HCT116 (cell line): ENCODE measurements at places on chromosomes 12 and 14.
A peak's percentile ranks its signal among the peaks of the same experiment; 100 is the strongest.

- DNase-seq: no peak
Observed at GRCh38 chr12:102602521-102602920, 122.2 kb upstream of the IGF1 start.

DNA sequence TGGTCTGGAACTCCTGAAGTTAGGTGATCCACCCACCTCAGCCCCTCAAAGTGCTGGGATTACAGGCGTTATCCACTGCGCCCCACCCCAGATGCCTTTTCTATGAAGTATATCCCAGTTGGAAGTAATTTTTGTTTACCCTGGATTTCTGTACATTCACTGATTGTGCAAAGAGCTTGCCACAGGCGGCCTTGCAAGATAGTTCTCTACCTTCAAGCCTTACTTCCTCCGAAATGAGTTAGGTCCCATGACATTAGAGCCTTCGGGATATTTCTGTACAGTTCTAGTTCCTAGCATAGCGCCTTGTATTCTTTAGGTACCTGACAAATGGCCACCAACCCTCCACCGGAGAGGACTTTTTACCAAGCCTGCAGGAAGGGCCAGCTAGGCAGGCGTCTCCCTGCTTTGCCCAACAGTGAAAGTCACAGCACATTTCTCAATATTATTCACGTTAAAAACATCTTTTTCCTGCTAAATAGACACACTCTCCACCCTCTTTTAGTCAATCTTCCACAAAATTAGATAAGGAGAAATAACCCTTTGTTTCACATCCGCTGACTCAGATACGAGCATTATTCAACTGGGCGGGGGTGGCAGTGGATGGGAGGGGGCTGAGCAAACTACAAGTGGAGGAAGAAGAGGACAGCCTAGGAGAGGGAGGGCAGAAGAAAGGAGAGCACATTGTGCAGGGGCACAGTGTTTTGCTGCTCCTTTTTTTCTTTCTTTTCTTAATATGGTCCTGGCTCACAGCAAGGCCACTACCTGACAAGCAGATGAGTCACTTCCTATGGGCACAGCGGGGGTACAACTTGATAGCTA is 40.0 kb upstream of the CAPRIN2 start:
- peak; percentile 94 for DNase-seq

DNA sequence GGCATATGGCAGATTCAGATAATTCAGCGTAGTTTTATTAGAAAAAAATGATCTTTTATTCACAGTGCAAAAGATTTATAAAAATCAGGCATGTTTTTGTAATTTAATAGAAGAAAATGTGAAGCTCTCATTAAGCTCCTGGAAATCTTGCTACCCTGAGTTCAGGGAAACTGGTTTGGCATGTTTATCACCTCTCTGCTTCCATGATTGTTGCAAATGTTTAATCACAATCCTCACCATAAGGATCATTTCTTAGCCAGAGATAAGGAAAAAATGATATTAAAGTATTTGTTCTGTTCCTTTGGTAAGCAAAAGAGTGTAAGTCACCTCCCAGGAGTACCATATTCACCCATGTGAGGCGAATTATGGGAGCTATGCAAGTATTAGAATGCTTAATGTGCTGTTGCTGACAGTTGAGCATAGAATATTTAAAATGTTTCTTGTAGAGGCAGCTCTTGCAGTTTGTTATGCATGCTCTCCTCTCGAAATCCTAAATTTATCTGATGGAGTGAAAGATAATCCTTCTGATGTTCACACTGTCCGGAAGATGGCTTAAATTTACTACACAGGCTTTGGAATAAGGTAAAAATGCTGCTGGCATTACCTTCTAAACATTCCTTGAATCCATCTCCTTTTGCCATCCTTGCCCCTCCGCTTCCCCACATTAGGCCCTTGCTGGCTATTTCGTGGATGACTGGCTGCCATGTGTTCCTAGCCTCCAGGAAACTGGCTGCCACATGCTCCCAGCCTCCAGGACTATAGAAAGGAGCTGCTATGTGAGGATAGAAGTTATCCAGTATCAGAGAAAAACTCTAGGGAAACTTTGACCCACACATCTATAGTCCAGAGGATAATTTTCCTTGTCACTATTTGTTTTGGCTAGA is 115.8 kb upstream of the CCDC198 start:
- DNase-seq: no peak

DNA sequence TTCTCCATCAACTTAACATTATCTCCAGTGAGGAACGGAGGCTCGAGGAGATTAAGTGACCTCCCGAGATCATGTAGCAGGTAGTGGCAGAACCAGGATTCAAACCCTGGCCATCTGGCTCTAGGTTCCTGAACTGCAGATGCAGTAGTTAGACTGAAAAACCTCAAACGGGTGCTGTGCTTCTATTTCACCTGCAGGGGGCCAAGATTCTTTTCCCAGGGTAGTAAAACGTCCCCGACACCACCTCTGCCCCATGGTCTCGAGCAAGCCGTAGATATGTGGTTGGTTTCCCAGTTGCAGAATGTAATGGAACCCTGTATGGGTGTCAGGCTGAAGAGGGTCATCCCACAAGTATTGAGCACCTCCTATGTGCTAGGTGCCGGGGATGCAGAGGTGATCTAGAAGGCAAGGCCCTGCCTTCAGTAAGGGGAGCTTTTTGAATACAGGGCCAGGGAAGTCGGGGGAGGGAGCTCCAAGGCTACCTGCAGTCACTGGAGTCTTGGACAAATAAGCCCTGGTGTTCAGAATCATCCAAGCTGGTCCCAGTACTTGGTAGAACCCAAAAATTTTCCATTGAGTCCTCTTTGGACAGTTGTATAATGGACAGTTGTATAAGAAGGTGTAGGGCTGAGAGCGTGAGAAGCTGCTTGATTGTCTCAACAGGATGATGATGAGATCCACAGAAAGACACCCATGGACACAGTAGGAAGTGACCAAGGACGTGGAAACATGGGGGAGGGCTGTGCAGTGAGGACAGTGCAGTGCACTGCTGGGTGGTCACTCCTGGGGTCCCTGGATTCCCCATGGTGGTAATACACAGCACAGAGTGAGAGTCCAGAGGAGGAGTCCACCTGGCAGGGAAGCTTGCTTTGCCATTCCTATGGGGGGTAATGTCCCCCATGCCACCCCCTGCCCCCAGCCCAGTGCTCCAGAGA is 197.2 kb downstream of the CHST11 start:
- no peak for DNase-seq

GRCh38 chr12:124216966-124217365 is 77.9 kb upstream of the RFLNA start:
- DNase-seq: no peak

- no peak for DNase-seq
Observed at GRCh38 chr14:58189176-58189575, 10.8 kb upstream of the ACTR10 start.

- DNase-seq: no peak
Observed at GRCh38 chr12:39442831-39443080, 164 bp downstream of the KIF21A start.

DNA sequence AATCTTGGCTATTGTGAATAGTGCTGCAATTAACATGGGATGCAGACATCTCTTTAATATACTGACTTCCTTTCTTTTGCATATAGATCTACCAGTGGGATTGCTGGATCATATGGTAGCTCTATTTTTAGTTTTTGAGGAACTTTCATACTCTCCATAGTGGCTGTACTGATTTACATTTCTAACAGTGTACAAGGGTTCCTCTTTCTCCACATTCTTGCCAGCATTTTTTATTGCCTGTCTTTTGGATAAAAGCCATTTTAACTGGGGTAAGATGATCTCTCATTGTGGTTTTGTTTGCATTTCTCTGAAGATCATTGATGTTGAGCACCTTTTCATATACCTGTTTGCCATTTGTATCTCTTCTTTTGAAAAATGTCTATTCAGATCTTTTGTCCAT is 8.4 kb downstream of the AMDHD1 start:
- no peak for DNase-seq

GRCh38 chr12:10409392-10409791 is at the start of gene KLRC4:
Gene KLRC4 (minus strand): TSS chr12:10409757. CDS start chr12:10409575, 182 bp downstream.
- DNase-seq: peak; percentile 63

GRCh38 chr14:103230021-103230420 is 104.0 kb upstream of the EIF5 start:
- DNase-seq: no peak

GRCh38 chr12:70756118-70756517 is 118.9 kb upstream of the PTPRB start:
- DNase-seq: no peak

DNA sequence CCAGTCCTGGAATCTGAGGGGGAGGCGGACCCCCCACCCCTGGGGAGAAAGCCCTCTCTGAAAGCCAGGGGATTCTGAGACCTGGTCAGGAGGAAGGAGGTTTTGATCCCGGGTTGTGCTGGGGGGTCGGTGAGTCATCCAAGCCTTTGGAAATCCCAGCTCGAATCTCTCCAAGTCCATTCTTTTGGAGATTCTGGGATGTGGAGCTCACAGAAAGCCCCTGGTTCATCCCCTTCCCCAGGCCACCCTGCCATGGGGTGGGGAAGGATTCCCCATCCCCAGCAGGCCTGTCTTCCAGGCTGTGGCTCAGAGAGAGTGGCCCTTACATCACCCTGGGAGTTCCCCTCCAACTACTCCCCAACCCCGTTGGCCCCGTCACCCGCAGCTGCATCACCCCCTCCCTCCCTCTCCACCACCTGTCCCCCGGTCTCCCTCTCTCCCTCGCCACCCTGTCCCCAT is 14.3 kb downstream of the EXOC3L4 start:
- DNase-seq: no peak

- no peak for DNase-seq
Observed at GRCh38 chr12:24045816-24046257, 96.4 kb upstream of the SOX5 start.

GRCh38 chr14:51521764-51522163 is 129.9 kb upstream of the FRMD6 start:
- DNase-seq: no peak

GRCh38 chr14:99203080-99203479 is 68.9 kb downstream of the BCL11B start:
- DNase-seq: no peak

DNA sequence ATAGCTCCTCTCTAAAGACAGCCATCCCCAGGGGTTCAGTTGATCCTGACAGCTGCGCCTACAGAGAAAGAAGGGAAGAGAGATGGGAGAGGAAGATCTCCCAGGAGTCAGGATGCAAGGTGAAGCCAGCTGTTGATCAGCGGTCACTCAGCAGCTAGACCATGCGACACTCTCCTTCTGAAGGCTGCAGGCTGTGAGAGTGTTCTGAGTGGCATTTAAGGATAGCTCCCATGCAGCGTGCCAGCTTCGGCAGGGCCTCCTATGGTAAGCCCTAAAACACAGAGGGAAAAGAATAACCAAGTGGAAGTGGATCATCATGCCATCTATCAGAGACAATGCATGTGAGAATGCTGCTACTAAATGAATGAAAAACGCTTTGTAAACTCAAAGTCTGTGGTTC is 197.9 kb upstream of the NUDT4 start:
- DNase-seq: no peak

DNA sequence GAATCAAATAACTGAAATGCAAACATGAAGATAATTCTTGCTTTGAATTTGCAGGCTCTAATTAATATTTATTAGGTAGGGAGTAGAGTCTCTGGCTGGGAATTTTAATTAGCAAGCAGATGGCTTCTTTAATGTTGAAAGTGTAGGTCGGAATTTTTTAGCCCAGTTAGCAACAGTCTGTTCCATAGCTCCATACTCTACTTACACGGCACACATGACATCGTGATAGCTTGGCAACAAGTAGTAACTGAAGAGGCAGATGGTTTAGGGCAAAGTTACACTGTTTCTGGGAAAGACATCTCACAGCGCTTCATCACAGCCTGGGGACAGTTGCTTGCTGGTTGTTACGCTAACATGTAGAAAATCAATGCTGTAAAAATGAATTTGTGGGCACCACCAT is 710.7 kb downstream of the GALC start:
- no peak for DNase-seq

- peak; percentile 79 for DNase-seq
Observed at GRCh38 chr12:52372216-52373154, 5.2 kb upstream of the KRT85 start.

GRCh38 chr14:61992139-61992538 is 229.9 kb downstream of the SNAPC1 start:
- DNase-seq: no peak

GRCh38 chr12:13195250-13195649 is 1.3 kb upstream of the EMP1 start:
- DNase-seq: no peak

DNA sequence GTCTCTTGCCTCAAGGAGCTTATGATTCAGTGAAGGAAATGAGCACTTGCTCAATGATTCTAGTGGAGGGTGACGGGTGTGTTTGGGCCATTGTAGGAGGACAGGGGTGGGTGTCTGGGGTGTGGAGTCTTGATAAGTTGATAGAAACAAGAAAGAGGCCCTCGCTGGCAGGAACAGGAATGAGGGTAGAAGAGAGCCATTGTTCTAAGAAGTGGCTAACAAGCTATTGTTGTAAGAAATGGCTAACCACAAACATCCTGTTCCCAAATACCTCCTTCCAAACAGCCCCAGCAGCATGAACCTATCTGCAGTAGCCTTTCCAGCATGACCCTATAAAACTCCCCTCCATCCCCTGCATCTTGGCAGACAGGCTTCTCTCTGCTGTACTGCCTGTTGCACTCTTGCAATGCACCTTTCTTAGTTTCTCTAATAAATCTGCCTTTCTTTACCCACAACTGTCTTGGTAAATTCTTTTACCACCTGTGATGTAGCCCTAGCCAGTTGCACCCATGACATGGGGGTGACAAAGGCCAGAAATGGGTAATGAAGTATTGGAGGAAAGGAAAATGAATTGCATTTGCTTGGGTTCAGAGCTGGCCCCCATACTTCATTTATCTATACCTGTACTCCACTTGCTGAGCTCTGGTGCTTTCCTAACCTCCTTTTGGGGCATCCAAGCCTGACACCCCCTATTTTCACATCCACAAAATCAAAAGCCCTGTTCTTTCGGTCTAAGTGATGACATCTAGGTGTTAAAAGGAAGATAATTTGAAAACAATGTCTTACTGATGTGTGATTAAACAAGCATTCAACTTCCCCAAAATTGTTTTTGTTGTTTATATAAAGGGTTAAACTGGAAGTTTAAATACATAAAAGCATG is 389.1 kb downstream of the GRIN2B start:
- no peak for DNase-seq

DNA sequence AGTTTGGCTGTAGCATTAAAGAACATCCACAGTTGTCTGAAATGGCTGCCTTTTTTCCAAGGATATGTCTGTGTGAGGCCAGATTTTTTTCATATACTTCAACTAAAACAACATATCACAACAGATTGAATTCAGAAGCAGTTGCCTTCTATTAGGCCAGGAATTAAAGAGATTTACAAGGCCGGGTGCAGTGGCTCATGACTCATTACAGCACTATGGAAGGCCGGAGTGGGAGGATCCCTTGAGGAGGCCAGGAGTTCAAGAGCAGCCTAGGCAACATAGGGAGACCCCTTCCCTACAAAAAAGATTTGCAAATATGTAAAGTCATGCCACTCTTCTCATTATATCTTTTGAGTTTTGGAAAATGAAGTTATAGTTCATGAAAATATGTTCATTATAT is 108.6 kb downstream of the KTN1 start:
- no peak for DNase-seq
